ENCODE measurements at places on chromosomes 12 and 14.

GRCh38 chr12:69738351-69739286 lies at the start of gene RAB3IP:
Gene RAB3IP, plus strand, starts transcription at chr12:69738860. Its CDS starts 16,549 bp downstream, at chr12:69755409.
- peak; percentile 55 for DNase-seq

DNA sequence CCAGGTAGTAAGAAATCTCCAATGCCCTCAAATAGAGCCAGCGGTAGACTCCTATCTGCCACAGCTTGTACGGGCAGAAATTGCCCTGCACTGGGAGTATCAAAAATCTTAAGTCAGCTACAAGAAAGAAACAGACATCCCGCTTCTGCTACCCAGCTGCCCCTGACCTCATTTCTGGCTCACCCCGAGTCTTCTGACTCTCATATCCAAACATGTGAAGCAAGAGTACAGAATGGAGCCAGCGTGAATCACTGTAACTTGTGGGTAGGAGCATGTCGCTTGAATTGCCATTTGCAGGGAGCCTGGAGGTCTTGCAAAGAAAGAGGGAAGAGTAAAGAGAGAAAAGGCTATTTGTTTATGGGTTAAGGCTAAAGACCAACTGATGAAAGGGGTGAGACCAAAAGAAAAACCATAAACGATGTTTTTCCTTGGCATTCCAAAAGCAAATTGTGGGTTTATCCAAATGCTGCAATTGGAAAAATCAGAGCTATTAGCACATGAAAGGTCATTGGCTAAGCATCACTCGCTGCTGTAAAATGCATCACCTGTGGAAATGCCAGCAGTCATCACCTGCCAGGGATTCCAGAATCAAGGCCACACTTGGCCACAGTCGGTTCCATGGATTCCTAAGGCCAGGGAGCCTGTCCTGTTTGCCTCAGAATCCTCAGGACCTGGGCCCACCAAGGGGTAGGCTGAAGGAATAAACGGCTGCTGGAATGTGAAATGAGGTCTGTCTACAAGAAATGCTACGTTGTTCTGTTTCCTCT lies 86.6 kb downstream of the FOXN3 start:
- no peak for DNase-seq

DNA sequence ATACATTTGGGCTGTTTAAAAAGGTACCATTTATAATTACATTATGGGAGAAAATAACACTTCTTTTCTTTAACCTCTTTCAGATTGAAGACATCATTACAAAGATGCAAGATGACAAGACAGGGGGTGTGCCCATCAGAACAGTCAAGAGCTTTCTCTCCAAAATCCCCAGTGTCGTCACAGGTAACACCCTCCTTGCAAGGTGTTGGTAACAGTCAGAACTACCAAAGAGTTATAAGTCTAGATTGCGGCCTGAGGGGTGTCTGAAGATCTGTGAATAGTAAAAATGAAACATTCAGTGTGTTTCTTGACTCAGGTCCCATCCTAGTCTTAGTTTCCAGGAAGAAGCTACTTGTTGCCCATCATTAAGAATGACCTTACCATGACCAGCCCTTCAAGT lies 419.8 kb downstream of the RGS6 start:
- DNase-seq: no peak

- DNase-seq: no peak
These were observed 235.8 kb downstream of the NEDD1 start for GRCh38 chr12:97142737-97143410.

- no peak for DNase-seq
These were observed 91.1 kb downstream of the CAPZA3 start for GRCh38 chr12:18828987-18829386.

DNA sequence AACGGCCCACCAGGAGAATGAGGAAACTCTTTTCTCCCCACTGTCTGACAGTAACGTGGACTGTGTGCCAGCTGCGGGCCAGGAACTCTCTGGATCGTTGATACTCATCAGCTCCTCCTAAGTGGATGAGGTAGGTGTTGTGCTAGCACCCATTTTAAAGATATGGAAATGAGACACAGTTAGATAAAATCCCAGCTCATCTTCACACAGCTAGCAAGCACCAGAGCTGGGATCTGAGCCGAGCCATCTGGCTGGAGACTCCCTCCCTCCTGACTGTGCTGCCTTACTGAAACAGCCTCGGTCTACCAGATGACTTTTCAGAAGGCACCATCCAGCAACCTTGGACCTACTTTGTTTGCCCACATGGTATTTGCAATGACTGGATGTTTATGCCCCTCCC lies 49.2 kb downstream of the TMEM132D start:
- no peak for DNase-seq

- no peak for DNase-seq
These were observed 4.7 kb upstream of the CREBL2 start for GRCh38 chr12:12606781-12607589.

- DNase-seq: no peak
These were observed 102.4 kb upstream of the CCDC196 start for GRCh38 chr14:66383771-66384170.

DNA sequence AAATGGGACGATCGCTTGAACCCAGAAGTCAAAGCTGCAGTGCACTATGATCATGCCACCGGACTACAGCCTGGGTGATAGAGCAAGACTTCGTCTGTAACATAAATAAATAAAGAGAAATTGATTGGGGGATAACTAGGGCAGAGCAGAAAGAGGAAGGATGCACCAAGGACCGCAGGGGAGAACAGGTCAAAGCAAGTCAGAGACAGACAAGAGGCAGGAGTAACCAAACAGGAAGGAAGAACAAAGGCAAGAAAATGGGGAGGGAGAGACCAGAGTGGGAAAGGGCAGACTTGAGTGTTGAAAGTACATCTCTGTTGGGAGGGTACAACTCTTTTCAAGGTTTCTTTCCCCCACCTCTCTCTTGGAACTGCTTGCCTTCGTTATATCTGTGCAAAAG lies 50.8 kb upstream of the ELK3 start:
- no peak for DNase-seq

DNA sequence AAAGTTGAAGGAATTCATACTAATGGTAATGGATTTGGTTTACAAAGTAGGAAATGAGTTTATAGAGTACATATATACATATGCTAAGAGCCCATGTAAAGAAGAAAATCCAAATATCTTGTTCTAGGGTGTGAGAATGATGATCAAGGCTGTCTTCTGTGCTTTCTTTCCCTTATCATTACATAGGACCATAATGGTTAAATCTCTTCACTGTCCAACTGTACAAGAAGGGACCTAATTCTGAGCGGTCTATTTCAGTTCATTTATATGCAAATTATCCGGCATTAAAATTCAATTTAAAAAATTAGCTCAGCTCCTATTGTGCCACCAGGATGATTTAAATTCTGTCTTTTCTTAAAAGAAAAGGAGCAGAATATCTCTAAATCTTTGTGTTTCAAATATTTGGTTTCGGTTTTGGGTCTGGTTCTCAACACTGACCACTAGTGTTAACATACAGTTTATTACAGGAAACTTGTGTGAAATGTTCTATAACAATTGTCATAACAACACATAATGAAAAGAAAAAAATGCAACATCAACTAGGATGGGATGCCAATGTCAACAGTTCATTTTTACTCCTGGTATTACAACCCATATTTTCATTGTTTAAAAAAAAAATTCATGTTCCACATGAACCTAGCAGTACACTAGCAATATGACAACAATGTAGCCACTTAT lies 16.8 kb downstream of the OR4K1 start:
- no peak for DNase-seq

- peak; percentile 6 for DNase-seq
These were observed 29.0 kb downstream of the SERPINA11 start for GRCh38 chr14:94423453-94424056.

GRCh38 chr12:12539028-12539810 lies 23.4 kb downstream of the DUSP16 start:
- no peak for DNase-seq

DNA sequence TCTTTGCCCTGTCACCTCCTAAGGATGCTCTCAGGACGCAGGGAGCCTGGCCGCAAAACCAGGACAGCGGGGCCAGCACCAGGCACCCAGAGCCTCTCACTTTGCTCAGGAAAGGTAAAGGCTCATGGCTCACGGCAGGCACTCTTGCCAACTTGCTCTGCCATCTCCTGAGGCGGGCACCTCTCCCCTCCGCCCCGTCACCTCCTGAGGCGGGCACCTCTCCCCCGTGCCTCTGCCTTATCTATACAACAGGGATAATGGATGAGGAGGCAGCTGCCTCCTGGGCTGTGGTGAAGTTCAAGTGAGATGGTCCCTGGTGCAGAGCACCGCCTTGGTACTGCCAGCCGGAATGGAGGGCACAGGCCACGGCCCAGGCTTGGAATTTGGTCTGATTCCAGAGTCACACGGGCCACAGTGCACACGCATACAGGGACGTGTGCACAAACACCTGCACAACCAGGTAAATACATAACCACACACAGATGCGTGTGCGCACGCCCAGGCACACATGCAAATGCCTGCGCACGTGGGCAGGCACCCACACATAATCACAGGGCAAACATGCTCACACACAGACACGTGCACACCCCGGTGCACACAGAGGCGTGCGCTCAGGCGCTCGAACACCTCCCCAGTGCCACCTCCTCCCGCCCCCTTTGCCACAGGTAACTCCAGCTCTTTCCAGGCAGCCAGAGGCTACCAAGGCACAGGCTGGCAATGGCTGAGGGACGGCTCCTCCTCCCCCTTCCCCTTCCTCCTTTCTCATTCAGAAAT lies 11.6 kb downstream of the DEGS2 start:
- no peak for DNase-seq

- DNase-seq: peak; percentile 40
These were observed 5.0 kb upstream of the MMP19 start for GRCh38 chr12:55847603-55848291.
